ENCODE measurements at places on chromosomes 4 and X. TPM values are rescaled to one million over a fixed set of nuclear protein-coding genes. Genes with fewer than 3 reads are reported as not detected.

The L1CAM gene
- 0.28 TPM for total RNA-seq

The NPFFR2 gene
- total RNA-seq, result 8.8 TPM

The MSMO1 gene
- 19.2 TPM for total RNA-seq

- no peak overlapping the region for H3K27ac ChIP-seq
- no peak for DNase-seq
- H3K27me3 ChIP-seq, result no peaks in the 10 kb centered on the region
Observed at GRCh38 chrX:100994352-100995281, 25.1 kb downstream of the ARL13A start.

GRCh38 chr4:177482367-177482766 lies 40.1 kb upstream of the AGA start:
- H3K27ac ChIP-seq, result no peak overlapping the region
- H3K27me3 ChIP-seq, result no peaks in the 10 kb centered on the region
- H3K4me1 ChIP-seq, result no peaks in the 10 kb centered on the region
- no peak for DNase-seq
- no peak overlapping the region for H3K4me3 ChIP-seq
- no peaks in the 10 kb centered on the region for H3K36me3 ChIP-seq

DNA sequence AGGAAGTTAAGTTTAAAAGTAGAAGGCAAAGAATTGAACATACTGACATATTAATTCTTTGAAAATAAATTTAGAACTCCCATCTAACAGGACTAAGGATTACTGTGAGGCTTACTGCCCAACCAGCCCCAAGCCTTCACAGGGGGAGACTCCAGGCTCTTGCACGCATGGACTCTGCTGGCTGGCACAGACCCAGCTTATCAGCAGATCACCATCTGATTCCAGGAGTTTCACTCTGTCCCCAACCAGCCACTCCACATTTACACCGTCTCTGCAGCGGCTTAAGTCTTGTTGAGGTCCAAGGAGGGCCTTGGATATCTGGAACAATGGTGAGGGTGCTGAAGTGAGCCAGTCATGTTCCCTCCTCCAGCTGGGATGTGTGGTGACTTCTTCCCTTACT lies 16.4 kb upstream of the OTUD4 start:
- no peak overlapping the region for H3K27ac ChIP-seq
- H3K27me3 ChIP-seq, result no peaks in the 10 kb centered on the region
- no peaks in the 10 kb centered on the region for H3K4me1 ChIP-seq
- H3K36me3 ChIP-seq, result no peaks in the 10 kb centered on the region
- DNase-seq, result no peak
- no peak overlapping the region for H3K4me3 ChIP-seq

GRCh38 chr4:72770708-72771107 lies 201.7 kb upstream of the ADAMTS3 start:
- no peaks in the 10 kb centered on the region for H3K36me3 ChIP-seq
- H3K27me3 ChIP-seq, result no peaks in the 10 kb centered on the region
- no peak overlapping the region for H3K4me3 ChIP-seq
- DNase-seq, result no peak

DNA sequence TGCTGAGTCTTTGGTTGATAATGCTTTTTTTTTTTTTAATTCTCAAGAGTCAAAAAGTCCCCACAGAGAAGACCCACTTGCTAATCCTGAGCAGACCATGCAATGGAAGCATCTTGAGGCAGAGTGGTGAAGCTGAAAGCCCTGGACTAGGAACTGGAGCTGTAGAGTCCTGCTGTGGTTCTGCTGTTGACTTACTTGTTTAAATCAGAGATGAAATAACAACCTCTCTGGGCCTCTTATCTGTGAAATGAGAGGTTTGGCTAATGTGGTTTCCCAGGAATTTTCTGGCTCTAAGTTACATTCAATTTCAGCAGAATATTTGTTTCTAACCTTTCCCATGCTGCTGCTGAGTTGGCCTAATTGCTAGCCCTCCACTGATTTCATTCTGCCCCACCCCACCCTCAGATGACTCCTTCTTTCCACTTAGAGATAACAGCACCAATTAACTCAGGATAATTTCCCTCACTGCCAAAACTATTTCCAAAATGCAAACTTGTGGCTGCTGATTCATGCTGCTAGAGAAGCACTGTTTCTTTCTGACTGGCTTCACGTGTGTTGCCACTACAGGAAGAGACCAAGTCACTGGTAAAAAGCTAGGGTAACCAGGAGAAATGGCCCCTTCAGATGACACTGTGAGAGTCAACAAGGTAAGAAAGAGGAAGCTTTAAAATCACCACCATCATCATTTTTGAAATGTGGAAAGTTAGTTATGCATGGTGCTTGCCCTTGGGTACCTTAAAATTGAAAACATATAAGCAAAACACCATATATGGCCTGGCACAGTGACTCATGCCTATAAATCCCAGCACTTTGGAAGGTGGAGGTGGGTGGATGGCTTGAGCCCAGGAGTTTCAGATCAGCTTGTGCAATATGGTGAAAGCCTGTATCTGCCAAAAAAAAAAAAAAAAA lies 326.4 kb downstream of the DCHS2 start:
- no peaks in the 10 kb centered on the region for H3K27me3 ChIP-seq
- H3K4me1 ChIP-seq, result no peaks in the 10 kb centered on the region
- no peak overlapping the region for H3K4me3 ChIP-seq
- no peaks in the 10 kb centered on the region for H3K36me3 ChIP-seq

GRCh38 chrX:149267878-149268813 lies 237.0 kb downstream of the IDS start:
- no peaks in the 10 kb centered on the region for H3K27me3 ChIP-seq
- no peaks in the 10 kb centered on the region for H3K4me1 ChIP-seq
- no peaks in the 10 kb centered on the region for H3K36me3 ChIP-seq
- H3K4me3 ChIP-seq, result no peak overlapping the region
- no peak overlapping the region for H3K27ac ChIP-seq
- no peak for DNase-seq

Data from thymus (tissue), 14 donors.